ENCODE measurements at places on chromosomes 1 and 21.

DNA sequence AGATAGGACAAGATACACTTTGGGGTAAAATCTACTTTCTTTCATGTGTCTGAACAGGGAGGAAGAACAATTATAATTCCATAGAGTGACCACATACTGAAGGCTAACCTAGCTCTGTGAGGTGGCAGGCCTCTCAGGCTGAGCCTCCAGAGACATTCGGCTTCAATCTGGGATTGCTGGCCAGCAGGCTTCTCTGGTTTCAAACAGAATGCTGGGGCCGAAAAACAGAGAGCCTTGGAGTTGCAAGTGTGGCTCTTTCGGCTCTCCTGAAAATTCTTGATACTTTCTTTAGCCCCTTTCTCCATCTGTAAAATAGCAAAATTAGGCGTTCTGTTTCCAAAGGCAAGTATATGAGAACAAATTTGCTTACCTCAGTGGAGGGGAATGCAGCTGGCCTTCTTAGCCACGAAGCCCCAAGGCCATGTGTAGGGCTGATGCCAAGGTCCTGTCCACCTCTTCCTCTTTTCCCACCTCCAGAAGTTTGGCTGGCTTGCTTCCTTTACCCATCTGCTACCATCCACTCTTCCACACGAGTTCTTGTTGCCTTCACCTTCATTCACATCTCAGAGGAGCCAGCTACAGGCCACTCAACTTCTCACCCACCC, 30.0 kb upstream of the UBE2U start:
- no peak for DNase-seq

GRCh38 chr1:229385853-229386456, 43.1 kb upstream of the CCSAP start:
- no peak for DNase-seq

- DNase-seq, result no peak
Measured at GRCh38 chr1:51607681-51608095, 9.2 kb upstream of the OSBPL9 start.

DNA sequence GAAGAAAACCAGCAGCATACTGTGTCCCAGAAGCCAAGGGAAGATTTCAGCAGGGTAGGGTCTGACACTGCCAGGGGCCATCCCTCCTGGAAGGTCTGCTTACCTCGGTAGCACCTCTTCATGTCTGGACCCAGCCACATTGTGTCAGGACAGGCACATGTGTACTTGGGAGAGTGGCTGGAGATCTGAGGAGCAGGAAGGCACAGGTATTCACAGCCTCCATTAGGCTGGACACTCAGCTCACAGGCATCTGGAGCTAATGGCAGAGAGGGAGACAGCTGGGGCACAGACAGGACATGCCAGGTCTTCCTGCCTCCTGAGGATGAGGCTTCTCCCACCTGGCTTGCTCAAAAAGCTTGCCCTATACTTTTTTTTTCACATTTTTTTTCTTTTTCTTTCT, 19.9 kb upstream of the MAGOH start:
- no peak for DNase-seq

GRCh38 chr1:172875892-172876291, 174.8 kb downstream of the TNFSF18 start:
- no peak for DNase-seq

DNA sequence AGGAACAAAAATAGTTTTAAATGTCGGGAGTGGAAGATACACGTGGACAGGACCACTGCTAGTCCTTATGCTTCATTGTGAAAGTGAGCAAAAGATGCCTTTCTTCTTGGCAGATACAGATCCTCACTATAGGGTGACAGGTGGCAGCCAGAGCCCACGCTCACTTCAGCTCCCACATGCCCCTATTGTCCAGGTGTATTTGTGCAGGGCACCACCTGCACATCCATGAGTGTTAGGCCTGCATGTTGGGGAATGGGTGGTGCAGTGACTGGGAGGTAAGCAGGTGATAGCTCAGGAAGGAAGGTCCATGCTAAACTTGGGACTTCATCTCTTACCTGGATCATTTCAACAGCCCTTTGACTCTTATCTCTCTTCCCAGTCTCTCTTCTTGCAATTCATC, 27.4 kb downstream of the SLC5A9 start:
- DNase-seq, result no peak

DNA sequence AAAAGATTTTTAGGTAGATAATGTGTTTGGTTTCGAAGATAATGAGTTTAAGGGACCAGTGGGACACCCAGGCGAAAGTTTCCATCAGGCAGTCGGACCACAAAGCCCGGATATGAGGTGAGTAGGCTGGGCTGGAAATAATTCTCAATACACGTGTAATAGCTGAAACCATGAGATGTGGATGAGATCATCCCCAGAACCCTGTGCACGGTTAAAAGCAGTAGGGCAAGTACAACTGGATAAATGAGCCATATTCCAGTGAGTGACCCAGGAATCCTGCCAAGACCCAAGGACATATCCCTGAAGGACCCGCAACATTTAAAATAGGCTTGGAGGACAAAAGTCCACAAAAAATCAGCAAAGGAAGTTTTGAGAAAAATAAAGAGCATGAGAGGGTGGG, 21.5 kb upstream of the NHLH2 start:
- DNase-seq, result no peak

DNA sequence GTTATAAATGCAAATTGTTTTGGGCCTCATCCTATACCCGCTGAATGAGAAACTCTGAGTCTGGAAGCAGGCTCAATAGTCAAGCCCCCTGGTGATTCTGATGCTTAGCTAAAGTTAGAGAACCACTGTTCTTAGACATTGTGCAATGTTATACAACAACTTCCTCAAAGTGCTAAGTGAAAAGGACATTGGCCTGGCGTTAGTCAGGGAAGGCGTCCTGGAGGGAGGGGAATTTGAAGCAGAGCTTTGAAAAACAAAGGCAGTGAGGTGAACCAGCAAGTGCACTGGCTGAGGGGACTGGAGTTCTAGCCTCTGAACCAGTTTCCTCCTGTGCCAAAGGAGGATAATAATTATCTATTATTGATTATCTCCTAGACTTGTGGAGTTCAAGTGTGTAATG, 5.1 kb downstream of the CD1D start:
- DNase-seq, result no peak

Data from dermis microvascular lymphatic vessel endothelial cell (primary cell).